ENCODE measurements at places on chromosomes 1 and 21.

GRCh38 chr1:227892489-227893299 is 55.0 kb downstream of the WNT9A start:
- no peak for DNase-seq

- no peak for DNase-seq
Measured at GRCh38 chr1:93223023-93223675, 42.6 kb downstream of the CCDC18 start.

DNA sequence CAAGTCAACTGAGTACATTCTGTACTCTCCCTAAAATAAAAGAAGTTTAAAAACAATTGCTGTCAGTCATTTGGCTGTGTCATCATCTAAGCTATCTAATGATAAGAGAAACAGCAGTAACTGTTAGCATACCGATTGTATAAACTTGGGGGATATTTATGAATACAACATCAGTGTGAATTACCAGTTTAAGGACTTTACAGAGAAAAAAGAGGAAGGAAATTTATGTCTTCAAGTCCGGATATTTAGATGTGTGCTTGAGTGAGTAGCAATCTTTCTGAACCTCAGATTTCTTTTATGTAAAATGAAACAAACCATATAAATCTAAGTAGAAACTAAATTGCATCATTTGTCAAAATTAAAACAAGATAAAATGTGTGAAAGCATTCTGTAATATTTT is 1557.0 kb downstream of the MRPL39 start:
- no peak for DNase-seq

- DNase-seq = no peak
Measured at GRCh38 chr1:46550751-46551231, 656 bp downstream of the KNCN start.

- DNase-seq = no peak
Measured at GRCh38 chr1:54462597-54463258, 56.5 kb upstream of the SSBP3 start.

GRCh38 chr1:34758751-34759150 is 789 bp upstream of the GJB4 start:
- no peak for DNase-seq

- DNase-seq = no peak
Measured at GRCh38 chr21:46557919-46558392, 46.9 kb downstream of the S100B start.

GRCh38 chr1:176843352-176844297 is 320.9 kb downstream of the ASTN1 start:
- DNase-seq = no peak

DNA sequence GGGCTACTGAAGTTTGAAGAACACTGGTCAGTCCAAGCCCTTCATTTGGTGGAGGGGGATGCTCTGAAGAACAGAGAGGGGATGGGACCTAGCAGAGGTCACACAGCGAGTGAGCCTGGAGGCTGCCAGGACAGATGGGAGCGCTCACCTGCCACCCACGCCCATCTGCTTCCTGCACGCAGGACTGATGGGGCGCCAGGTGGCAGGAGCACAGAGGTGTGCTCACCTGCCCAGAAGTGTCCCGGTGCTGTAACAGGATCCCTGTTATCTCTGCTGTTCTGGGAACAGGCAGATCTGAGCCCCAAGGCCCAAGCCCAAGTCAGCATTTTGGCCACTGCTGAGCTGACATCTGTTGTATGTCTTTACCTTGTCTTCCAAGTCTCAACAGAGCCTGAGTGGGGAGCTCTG is 40.5 kb downstream of the EPHB2 start:
- no peak for DNase-seq

- DNase-seq = no peak
Measured at GRCh38 chr1:15459771-15460707, 3.5 kb downstream of the CELA2A start.

GRCh38 chr1:37038227-37039093 is 4.1 kb upstream of the GRIK3 start:
- no peak for DNase-seq

DNA sequence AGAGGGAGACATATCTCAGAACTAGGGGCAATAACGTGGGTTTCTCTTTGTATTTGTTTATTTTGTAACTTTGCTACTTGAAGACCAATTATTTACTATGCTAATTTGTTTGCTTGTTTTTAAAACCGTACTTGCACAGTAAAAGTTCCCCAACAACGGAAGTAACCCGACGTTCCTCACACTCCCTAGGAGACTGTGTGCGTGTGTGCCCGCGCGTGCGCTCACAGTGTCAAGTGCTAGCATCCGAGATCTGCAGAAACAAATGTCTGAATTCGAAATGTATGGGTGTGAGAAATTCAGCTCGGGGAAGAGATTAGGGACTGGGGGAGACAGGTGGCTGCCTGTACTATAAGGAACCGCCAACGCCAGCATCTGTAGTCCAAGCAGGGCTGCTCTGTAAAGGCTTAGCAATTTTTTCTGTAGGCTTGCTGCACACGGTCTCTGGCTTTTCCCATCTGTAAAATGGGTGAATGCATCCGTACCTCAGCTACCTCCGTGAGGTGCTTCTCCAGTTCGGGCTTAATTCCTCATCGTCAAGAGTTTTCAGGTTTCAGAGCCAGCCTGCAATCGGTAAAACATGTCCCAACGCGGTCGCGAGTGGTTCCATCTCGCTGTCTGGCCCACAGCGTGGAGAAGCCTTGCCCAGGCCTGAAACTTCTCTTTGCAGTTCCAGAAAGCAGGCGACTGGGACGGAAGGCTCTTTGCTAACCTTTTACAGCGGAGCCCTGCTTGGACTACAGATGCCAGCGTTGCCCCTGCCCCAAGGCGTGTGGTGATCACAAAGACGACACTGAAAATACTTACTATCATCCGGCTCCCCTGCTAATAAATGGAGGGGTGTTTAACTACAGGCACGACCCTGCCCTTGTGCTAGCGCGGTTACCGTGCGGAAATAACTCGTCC is 1.3 kb upstream of the OLIG2 start:
- no peak for DNase-seq

- DNase-seq = no peak
Measured at GRCh38 chr21:33078907-33079582, 9.1 kb downstream of the OLIG1 start.

GRCh38 chr1:67818725-67819301 is 14.5 kb downstream of the GNG12 start:
- DNase-seq = no peak

GRCh38 chr1:178412400-178412770 is 84.4 kb downstream of the CLEC20A start:
- DNase-seq = no peak

- no peak for DNase-seq
Measured at GRCh38 chr1:14804626-14805025, 206.1 kb downstream of the KAZN start.

DNA sequence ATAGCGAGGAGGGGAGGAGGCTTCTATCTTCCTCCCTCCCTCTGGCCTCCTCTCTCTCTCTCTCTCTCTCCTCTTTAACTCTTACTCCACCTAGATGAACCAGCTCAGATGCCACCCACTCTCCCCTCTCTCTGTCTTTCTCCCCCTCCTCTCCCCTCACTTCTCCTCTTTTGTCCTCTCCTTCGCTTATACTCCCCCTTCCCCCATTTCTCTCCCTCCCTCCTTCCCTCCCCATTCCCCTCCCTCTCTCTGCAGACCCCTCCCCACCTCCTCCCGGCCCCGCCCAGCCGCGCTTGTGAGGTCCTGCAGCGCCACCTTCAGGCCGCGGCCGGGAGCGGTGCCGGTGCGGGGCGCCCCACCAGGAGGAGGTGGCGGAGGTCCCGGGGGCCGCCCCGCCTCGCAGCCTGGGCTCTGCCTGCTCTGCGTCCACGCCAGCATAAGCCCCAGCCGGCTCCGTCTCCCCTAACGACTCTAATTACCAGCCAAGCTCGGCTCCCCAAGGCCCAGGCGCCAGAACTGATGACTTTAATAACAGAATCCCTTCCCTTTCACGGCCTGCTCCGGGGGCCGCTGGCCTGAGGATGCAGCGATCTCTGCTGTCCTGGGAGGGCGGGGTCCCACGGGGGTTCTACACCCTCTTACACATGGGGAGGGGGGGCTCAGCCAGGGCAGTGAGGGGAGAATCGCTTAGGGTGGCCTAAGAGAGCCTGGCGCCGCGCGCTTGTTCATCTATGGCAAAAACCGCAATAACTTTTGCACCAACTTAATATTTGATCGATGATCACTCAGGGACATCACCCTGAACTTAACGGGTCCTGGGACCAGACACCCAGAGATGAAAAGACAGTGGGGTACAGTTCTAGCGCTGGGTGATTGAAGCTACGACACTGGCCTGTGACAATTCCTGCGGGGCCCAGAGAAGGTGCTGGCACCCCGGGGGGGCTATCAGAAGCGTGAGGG is 637.3 kb downstream of the MATN1 start:
- DNase-seq = peak; percentile 4

GRCh38 chr1:246144931-246145330 is 362.1 kb downstream of the SMYD3 start:
- no peak for DNase-seq

GRCh38 chr21:28337315-28337714 is 655.4 kb downstream of the LTN1 start:
- DNase-seq = no peak

DNA sequence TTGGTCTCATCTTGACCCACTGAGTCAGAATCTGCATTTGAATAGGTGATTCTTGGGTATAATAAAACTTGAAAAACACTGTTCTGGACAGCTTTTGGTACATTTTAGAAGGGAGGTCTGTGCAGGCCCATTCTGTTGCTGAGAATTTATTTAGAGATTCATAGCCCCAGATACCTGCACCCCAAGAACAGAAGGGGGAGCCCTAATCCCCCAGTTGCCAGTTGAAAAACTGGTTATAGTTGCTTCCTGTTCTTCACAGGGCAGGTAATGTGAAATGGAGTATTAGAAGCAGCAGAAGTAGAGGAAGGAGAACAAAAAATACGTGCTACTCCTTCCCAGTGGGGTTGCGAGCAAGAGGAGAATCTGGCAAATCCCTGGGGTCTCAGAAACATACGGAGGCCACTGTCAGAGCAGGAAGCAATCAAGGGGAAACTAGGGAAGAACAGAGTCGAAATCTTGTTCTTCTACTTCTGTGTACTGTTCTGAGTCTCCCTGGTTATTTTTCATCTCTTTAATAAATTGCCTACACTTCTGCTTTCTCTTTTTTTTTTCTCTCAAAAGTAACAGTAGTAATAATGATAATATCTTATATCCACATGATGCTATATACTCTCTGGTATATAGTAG is 4.6 kb upstream of the CLCA2 start:
- DNase-seq = no peak

- DNase-seq = no peak
Measured at GRCh38 chr21:36767096-36767495, 68.2 kb downstream of the SIM2 start.

- no peak for DNase-seq
Measured at GRCh38 chr1:157584503-157584902, 13.4 kb downstream of the FCRL4 start.

DNA sequence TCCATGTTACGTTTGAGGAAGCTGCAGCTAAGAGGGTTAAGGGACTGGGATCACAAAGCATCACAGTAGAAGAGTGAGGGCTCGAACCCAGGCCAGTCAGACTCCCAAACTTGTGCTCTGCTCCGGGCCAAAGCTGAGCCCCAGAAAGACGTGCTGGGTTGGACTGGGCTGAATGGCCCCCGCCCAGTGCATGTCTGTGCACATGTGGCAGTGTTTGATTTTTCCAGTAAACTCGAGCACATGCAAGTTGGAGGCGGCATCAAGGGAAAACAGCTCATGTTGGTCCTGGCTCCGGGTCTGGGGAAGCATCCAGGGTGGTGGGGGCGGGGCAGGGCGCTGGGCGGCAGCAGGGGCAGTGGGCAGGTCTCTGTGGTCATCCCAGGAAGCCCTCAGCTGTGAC is 39.8 kb upstream of the WNT4 start:
- no peak for DNase-seq

DNA sequence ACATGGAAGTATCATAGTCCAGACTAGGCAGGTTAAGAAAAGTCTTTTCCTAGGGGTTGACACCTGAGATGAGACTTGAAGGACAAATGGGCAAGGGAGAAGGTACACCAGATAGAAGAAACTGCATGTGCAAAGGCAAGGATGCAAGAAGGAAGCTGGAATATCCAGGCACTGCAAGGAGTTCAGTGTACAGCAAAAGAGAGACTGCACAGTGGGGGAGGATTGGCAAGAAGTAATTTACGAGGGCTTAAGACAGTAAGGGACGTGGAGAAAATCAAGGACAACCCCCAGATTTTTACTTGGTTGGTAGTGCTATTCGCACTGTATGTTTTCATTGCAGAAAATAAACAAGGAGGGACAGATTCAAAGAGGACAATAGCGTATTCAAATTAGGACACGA is 58.5 kb downstream of the DNM3 start:
- DNase-seq = no peak

GRCh38 chr1:175646439-175647209 is 96.8 kb downstream of the TNR start:
- DNase-seq = no peak

Measured in stimulated activated CD4-positive, alpha-beta T cell treated with anti-CD3 and anti-CD28 coated beads, Interleukin-1b, Interleukin-23, amount 100 ng/mL, for 24 hours (primary cell).